ENCODE measurements at places on chromosomes 13 and 19. TPM values are rescaled to one million over a fixed set of nuclear protein-coding genes. Genes with fewer than 3 reads are reported as not detected.

SH2D3A gene
- polyA plus RNA-seq = 0.07 TPM

CLEC17A gene
- polyA plus RNA-seq = 0.04 TPM

ZNF20 gene
- polyA plus RNA-seq = 2.4 TPM

IGFL1 gene
- not detected for polyA plus RNA-seq

SERP2 gene
- polyA plus RNA-seq = 1.8 TPM

CCDC169 gene
- polyA plus RNA-seq = not detected

DNA sequence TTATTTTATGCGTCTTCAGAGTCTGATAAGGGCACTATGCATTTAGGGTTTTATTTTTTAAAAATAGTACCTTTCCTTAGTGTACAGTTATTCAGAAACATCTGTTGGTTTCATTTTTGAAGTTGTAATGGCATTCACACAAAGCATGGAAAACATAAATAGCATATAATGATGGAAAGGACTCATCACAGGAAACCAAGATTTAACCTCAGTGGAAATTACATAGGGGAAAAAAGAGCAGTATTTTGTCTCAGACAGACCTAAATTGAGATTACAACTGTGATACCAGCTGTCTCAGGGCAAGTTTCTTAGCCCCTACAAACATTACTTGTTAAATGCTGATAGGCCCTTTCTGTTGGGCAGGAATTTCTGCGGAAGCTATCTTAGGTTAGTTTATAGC lies 57.2 kb downstream of the NHLRC3 start:
- DNase-seq = no peak

DNA sequence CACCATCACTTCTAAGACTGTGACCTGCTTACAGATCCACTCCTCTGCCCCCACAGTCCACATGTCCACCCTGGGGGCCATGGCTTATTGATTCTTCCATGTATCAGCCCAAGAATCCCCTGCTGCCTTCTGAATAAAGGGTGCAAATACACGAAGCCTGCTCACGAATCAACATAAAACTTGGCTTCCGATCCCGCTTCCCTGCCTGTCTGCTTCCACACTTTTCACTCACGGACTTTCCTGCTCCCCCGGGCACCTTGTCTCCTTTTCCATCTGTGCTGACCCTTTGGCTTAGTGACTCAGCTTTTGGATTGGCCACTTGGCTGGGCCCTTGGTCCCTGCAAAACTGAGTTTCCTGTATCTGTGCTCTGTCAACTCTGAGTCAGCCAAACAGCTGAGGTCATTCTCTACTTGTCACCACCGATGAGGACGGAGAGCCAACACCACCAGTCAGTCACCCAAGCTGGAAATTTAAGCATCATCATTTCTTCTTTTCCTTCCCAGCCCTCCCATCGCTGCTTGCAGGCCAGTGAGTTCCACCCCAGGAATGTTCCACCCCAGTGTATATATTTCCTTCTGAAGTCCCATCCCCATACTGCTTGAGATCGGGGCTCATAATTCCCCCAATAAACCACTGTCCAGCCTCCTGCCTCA lies 11.4 kb upstream of the USP12 start:
- DNase-seq = peak; percentile 69

DNA sequence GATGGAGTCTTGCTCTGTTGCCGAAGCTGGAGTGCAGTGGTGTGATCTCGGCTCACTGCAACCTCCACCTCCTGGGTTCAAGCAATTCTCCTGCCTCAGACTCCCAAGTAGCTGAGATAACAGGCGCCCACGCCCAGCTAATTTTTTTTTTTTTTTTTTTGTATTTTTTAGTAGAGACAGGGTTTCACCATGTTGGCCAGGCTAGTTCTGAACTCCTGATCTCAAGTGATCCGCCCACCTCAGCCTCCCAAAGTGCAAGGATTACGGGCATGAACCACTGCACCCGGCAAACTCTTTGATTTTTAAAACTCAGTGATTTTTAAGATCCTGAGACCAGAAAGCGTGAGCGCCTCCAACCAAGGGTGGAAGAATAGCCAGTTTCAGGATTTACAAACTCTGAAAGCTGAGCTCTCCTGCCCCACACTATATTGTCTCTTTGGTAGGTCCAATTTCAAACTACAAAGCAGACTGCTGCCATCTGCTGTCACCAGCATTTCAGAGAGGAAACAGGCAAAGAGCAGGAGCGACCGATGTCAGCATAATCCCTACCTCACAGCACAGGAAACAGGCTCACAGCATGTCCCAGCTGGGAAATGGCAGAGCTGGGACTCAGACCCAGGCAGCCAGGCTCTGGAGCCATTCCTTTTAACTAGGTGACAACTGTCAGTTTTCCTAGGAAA lies 9.2 kb downstream of the NOSIP start:
- no peak for DNase-seq

DNA sequence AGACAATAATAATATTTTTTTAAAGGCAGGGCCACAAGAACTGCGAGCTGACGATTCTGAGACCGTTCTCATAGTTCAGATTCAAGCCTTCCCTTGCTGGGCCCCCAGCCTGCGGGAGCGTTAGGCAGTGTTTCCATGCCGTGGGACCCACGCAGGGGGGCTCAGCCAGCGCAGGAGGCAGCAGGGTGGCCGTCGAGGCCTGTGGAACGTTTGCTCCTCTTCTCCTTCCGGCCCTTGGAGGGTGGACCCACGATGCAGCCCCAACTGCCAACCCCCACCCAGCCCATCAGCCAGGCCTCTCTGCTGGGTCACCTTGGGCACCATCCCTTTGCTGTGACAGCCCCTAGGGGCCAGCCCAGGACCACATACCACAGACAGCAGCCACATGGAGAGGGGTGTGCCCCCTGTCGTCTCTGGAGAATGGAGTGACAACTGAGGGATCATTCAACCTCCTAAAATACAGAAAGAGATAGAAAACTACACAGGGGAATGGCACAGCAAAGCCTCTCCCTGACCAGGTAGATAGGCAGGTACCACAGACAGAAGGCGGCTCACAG lies 46.8 kb downstream of the PDCD5 start:
- no peak for DNase-seq

Measured in psoas muscle (tissue), 8 donors.